ENCODE measurements at places on chromosomes 12 and 14.

DNA sequence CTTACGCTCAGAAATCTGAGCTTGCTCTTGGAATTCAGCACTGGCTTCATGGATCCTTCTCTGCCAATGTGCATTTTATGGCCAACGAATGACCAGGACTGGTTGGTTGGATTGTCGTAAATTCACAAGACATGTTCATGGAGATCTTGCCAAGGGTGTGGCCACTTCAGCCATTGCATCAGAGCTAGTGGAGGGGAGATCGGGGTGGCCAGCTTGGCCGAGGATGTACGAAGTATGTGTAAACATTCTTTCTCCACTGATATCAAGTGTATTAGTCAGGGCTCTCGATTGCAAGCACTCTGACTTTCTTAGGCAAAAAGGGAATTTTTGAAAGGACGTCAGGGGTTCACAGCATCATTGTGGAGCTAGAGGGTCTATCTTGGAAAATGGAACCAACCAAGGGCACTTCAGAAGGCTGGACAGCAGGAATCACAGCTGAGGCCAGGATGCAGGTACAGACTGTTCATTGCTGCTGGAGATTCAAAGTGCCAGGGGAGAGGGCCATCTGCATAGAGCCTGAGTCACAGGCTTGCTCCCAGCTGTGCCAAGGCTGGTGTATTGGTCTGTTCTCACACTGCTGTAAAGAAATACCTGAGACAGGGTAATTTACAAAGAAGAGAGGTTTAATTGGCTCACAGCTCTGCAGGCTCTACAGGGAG, 32.9 kb upstream of the ADGRD1 start:
- peak; percentile 97 for DNase-seq

DNA sequence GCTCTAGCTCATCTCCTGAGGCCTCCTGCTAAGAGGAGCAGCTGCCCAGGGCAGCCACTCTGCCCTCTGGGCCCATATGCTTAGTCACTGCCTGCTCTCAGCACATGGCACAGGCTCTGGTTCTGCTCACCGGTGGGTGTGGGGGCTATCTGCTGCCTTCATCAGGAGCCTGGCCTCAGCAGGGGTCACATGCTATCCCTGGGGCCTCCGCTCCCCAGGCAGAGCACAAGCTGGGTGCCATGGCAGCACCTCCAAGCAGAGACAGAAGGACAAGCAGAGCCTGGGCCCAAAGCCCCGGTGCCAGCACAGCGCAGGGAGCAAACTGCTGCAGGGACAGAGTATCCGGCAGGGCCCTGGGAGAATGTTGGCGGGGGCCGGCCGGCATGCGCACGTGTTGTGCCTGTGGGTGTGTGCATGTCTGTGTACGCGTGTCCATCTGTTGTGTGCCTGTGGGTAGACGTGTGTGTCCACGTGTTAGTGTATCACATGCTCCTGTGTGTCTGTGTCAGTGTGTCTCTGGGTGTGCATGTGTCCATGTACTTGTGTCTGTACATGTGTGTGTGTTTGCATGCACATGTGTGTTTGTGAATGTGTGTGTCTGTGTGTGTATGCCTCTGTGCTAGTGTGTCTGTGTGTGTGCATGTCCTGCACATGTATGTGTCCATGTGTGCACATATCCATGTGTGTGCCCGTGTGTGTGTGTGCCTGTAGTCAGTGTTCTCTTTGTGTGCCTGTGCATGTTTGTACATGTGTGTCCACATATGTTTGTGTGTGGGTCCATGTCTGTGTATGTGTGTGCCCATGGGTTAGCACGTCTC, 326.9 kb downstream of the TMEM121 start:
- DNase-seq: no peak

GRCh38 chr12:75850721-75851462, 180.7 kb downstream of the PHLDA1 start:
- peak; percentile 65 for DNase-seq

DNA sequence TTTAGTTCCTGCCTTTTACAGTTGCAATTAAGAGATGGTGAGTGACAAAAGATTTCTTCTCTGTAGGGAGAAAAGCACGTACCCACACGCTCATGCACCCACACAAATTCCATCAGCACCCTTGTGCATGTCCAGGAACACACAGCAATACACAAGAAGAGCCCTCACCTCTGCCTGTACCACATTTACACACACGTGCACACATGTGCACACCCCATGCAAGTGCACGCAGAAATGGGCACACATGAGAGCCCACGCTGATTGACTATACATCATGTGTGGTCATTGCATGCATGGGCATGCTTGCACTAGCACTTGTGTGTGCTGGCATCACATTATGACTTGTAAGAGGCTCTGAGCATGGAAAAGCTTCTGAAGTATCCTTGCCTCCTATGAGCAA, 70.5 kb downstream of the SERPINA3 start:
- DNase-seq: no peak

- peak; percentile 21 for DNase-seq
Observed at GRCh38 chr12:57299514-57300016, 48.6 kb upstream of the STAC3 start.

- no peak for DNase-seq
Observed at GRCh38 chr12:1848745-1849144, 28.4 kb downstream of the LRTM2 start.

GRCh38 chr14:74488786-74489397, 4.2 kb downstream of the NPC2 start:
- peak; percentile 69 for DNase-seq

GRCh38 chr12:23504641-23505399, 444.6 kb downstream of the SOX5 start:
- no peak for DNase-seq

- no peak for DNase-seq
Observed at GRCh38 chr12:110047297-110047940, 903 bp downstream of the C12orf76 start.

DNA sequence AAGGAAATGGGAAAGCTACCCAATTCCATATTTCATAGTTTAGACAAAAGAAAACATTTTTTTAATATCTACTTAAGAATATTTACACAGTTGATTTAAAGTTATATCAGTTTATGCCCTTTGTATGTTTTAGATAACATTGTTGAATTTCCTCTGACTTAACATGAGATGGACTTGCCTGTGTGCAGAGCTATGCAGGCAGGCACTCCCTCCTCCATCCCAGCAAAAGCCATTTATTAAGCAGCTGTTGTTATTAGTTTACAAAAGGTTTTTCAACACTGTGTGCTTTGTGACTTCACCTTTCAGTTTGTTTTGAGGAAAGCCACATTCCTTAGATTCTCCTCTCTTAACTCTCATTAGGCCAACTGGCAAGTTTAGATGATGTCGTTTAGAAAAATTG, 337.5 kb upstream of the PDE3A start:
- peak; percentile 14 for DNase-seq

GRCh38 chr14:75153295-75153694, 23.1 kb downstream of the TMED10 start:
- no peak for DNase-seq

DNA sequence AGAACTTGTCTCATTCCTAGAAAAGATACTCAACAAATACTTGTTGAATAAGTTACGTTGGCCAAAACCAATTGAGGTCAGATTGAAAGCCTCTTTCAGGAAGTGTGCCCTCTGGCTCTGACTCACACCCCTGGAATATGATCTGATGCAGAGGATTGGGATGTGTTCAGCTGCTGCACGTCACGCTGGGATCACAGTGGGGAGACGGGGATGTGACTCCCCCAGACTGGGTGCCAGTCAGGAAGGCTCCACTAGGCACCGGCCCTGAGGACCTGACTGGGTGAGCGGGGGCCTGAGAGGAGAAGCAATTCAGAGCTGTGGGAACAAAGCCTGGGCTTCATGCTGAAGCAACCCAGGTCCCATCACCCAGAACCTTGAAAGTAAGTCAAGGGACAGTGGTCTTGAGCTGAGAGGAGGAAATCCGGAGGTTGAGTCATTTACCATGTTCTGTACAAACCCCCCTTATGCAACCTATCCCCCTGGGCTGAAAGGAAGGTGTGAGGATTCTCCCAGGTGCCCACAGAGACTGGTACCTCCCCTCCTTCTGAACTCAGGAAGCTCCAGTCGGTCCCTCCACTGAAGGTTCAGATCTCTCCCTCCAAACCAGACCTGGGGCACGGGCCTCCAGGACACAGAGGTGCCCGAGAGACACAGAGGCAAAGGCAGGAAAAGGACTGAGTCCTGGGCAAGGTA, 3.9 kb downstream of the CEBPE start:
- peak; percentile 96 for DNase-seq

DNA sequence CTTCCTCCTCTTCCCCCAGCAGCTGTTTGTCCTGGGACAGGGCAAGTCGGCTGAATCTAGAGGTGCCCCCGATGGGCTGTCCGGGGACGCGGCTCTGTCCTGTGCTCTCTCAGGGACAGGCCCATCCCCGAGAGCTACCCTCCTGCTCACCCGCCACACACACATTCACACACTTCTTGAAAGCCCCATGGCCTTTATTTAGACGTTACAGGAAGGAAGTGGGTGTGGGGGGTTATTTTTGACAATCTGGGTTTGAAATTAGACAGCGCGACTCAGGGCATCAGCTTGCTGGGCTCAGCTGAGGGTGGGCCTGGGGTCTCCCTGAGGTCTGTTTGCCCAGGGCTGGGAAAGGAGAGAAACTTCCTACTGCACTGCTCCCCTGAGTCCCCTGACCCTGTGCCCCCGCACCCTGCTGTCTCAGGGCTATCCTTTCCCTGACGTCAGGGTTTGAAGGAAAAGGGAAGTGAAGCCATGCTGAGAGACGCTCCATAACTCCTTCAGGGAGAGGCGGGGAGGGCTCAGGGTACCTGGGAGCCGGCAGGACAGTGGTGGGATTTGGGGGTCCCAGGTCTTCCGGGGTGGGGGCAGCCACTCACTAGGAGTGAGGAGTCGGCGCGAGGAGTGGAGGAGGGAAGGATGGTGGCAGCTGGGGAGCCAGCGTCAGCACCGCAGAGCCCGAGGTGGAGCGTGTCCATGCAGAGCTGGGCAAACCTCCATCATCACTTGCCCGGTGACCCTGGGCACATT, 8.1 kb downstream of the PTPN6 start:
- no peak for DNase-seq

GRCh38 chr12:8828257-8829124, 6.1 kb downstream of the A2ML1 start:
- DNase-seq: no peak

DNA sequence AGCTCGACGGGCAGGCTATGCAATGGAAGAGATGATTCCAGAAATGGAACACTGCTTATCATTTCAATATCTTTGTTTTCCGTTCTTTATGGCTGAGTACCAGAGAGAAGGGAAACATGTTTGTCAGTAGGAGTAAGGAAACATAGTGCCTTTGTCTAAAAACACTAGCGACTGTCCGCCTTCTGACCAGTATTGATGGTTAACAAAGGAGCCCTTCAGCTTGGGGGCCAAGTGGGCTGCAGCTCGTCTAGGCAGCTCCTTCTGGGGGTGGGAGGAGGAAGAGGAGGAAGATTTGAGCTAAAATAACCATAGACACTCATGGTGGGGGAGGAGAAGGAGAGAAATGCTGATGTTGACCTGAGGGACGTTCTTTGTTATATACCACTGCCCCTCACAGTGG, 15.0 kb downstream of the COQ5 start:
- DNase-seq: no peak

GRCh38 chr12:97886511-97887176, 424.0 kb downstream of the RMST start:
- no peak for DNase-seq

GRCh38 chr12:124445121-124445718, 122.2 kb downstream of the NCOR2 start:
- no peak for DNase-seq

- no peak for DNase-seq
Observed at GRCh38 chr12:120037851-120038250, 48.8 kb downstream of the BICDL1 start.

- DNase-seq: no peak
Observed at GRCh38 chr14:57574617-57575288, 81.1 kb upstream of the CCDC198 start.

DNA sequence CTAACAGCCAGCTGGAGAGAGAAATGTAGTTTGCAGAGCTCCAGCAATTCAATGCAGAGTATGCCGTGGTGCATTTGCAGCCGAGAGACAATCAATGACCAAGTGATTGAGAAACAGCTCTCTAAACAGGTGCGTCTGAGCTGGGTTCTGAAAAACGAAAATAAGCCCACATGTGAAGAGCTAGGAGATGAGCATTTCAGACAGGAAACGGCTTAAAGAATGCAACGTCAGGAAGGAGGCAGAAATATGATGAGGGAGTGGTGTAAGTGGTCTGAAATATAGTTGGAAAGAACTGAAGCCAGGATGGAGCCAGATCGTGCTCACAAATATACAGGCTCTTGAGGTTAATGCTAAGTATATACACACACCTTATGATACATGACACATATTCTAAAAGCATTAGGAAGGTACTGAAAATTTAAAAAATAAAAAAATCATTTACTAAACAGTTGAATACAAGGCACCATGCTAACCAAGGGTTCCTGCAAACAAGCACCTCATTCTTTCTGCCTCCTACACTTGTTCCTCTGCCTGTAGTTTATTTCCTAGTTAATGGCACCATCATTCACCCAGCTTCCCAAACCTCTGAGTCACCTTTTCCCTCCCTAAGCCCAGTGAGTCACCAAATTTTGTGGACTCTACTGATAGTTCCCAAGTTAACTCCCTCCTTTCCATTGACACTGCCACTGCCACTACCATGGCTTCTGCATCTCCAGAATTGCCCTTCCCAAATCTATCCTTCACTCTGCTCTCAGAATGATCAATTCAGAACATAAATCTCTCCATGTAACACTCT, 2.3 kb upstream of the GARIN2 start:
- peak; percentile 77 for DNase-seq

DNA sequence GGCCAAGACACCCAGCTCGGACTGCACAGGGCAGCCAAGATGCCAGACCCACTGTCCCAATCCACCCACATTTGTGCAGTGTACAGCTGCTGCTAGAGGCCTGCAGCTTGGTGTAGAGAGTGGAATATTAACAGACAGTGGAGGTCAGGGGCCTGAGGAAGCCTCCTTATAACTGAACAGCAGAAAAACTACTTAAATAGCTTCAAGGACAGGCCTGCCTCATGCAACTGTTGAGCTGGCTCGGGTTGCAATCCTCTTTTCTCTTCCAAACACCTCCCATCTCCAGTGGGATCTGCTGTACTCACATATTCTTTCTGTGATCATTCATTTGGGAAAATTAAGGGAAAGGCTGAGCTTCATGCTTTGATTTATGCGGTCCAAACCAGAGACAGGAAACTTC, 1043.2 kb upstream of the TMEM132C start:
- no peak for DNase-seq

DNA sequence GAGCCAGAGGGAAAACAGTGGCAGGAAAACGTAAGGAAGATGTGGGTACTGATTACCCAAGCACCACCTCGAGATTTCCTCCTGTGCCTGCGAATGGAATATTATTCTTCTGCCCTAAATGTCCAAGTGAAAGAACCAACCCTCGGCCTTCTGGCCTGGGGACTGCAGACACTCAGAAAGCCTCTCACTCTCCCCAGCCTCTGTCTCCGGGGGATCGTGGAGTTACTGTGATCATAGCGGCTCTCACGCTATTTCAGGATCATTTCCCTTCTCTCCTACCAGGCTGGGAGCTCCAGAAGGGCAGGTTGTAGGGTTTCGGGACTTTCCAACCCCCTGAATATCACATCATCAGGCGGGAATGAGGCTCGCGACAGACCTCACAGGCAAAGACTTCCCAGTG, 68.9 kb downstream of the KDM2B start:
- DNase-seq: no peak

GRCh38 chr12:111143271-111143670, 222.9 kb upstream of the MYL2 start:
- DNase-seq: no peak
